ENCODE measurements at places on chromosomes 16 and 17.

- DNase-seq: no peak
Observed at GRCh38 chr17:81542431-81543338, 9.5 kb downstream of the FAAP100 start.

DNA sequence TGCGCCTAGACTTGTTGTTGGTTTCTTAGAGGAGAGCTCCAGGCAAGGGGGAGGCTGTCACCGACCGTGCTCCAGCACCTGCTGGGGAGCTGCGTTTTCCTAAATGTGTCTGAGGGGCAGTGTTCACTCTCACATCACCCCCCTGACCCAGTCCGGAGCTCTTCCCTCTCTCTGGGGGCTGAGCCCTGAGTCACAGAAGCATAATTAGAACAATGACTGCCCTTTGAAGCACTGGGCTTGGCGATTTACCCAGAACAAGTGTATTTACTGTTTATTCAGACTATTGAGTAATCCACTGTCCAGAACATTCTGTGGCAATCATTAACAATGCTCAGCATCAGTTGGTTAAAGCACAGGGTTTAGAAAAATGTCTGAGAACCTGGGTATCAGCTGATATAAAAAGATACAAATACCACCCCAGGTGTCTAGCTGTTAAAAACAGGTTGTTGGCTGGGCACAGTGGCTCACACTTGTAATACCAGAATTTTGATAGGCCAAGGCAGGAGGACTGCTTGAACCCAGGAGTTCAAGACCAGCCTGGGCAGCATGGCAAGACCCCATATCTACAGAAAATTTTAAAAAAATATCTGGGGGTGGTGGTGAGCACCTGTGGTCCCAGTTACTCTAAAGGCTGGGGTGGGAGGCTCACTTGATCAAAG, 8.1 kb downstream of the CES4A start:
- DNase-seq: no peak

- no peak for DNase-seq
Observed at GRCh38 chr16:46962629-46963028, 10.8 kb downstream of the DNAJA2 start.

DNA sequence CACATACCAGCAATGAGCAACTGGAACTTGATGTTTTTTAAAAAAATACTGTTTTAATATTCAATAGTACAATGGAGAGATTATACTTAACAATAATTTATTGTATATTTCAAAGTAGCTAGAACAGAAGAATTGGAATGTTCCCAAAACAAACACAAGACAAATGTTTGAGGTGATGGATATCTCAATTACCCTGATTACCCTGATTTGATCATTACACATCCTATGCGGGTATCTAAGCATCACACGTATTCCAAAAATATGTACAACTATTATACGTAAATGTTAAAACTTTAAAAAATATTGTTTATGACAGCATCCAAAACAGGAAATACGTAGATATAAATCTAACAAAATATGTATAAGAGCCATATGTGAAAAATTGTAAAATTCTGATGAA, 96.8 kb downstream of the DYNLRB2 start:
- DNase-seq: no peak

GRCh38 chr17:73514146-73514863, 129.9 kb downstream of the SDK2 start:
- DNase-seq: no peak

- DNase-seq: no peak
Observed at GRCh38 chr16:88871349-88871702, 4.9 kb upstream of the PABPN1L start.

DNA sequence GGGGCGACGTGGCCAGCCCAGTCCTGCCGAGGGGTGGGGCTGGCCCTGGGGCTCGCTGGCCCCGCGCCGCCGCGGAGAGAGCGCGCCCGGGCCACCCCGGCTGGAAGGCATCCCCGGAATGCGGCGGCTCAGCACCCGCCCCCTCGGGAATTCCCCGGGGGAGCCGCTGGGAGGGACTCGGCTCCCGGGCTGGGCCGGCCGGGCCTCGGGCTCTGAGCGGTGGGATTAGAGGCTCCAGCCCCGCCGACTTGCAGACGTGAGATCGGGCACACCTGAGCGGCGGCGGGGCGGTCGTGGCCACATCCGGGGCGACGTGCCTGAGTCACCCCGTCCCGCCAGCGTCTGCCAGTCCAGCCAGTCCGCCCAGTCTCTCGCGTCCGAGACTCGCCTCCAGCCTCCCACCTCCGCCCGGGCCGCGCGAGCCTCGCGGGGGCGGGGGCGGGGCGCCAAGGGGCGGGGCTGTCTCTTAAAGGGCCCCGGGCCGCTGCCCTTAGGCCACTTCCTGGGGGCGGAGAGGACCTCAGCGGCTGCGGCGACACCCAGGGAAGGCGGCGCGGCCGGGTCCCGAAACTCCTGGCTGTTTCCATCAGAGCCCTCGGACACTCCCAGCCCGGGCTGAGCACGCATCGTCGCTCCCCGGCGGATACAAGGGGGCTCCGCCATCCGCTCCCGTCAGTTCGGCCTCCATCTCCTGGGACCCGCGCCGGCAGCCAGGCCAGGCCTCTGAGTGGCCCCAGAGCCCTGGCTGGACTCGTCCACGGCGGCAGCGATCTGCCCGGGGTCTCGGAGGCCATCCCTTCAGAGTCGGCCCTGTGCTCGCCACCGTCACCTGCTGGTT, at the start of gene KCTD11:
KCTD11 (plus strand) TSS at position 498 of the 838 bp plus-strand sequence.
- peak; percentile 45 for DNase-seq

DNA sequence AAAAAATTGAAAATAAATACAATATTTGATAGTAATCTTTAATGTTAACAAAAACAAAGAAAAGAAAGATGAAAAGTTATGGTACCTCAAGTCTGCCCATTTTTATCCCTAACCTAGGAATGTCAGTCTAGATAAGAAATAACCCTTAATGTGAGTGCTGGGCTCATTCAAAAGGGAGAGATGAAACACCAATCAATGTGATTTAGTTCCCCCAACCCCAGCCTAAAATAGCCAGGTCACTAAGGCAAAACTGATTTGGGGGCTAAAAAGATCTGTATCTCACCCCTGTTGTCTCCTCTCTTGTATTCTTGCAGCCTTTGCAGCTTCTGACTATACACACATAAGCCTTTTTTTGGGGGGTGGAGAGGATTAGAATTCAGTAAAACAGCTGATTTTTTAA, 3.2 kb upstream of the IGF2BP1 start:
- DNase-seq: no peak

DNA sequence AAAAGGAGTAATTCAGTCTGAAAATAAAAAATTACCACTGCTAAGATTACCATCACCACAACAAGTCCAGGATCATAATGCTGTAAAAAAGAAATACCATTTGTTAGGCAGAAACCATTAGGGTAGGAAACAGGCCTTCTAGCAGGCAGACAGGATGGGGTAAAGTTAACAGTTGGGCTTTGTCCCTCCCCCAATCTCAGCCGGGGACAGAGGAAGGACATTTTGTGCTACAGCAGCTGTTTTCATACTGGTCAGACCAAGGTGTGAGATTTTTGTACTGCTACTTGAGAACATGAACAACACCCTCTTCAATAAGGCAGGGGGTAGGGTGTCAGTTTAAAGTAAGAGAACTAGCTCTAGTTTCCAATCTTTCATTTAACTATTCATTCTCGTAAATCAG, 49.2 kb upstream of the ITGA2B start:
- peak; percentile 1 for DNase-seq

GRCh38 chr16:1902547-1903219, 15.5 kb downstream of the HS3ST6 start:
- DNase-seq: no peak

GRCh38 chr17:59149051-59149450, 5.9 kb downstream of the SKA2 start:
- DNase-seq: no peak

DNA sequence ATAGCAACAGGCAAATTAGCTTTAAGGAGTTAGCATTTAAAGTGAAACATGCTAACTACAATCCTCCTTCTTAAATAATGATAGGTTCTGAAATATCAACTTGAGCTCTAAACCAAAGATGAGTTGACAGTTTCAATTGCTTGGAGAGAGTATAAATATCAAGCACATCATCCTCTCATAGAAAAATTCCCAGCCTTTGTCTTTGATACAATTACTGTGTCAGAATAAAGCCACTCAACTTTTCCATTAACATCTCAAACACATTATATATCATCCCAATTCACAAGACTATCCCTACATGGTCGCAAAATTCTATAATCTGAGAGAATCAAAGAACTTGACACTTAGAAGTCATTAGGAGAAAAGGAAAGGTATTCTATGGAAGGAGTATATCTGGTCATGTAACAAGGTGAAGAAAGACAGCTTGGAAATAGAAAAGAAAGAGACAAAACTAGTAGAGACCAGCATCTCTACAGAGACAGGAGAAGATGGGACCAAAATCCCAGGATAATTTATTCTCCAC, 189.8 kb downstream of the CEP112 start:
- DNase-seq: no peak

DNA sequence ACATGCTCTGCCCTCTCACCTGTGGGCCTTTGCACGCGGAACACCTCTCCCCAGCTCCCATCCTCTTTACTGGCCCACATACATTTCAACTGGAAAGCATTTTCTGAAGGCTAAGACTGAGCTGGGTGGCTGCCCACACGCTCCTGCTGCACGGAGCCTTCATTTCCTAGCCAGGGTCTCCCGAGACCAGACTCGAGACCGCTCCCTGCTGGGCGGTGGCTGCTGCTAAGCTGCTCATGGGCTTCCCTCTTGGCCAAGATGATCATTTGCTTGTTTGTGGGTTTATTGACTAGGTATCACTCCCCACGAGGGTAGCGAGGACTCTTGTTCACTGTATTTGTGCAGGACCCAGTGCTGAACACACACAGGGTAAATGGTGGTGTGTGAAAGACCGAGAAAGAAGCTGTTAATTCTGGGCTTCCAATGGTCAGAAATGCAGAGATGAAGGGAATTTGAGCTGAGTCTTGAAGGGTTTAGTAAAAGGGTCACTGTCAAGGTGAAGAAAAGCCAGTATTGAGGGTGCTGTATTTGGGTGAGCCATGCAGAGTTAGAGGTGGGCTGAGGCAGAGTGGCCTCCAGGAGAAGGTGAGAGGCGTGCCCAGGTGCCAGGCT, 907 bp downstream of the TRAPPC2L start:
- DNase-seq: peak; percentile 48

DNA sequence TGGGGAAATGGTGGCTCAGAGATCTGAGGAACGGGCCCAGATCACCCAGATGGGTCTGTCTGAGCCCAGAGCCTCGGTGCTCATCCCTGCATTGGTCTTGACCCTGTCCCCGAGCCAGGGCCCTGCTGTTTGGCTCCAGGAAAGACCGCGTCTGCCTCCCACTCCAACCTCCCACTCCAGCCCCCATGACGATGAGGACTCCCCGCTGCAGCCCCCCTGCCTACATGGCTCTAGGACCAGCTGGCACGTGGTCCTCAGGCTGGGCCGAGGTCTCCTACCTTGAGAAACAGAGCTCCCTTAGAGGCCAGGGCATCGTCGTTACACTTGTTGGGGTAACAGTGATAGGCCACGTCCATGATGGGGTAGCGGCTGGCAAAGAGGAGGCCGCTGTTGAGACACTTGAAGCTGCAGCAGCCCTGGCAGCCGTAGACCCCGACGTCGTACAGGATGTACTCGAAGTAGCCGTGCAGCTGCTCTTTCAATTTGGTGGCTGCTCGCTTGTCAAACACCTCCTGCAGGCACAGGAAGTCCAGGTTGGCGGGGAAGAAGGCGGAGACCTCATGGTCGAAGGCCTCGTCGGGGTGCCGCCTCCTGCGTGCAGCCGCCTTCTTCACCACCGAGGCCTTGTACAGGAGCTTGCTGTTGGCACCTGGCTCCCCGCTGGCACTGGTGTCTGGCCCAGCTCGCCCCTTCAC, 59.9 kb downstream of the PRMT7 start:
- DNase-seq: peak; percentile 19
